ENCODE measurements at places on chromosomes 11 and 22. TPM values are rescaled to one million over a fixed set of nuclear protein-coding genes. Genes with fewer than 3 reads are reported as not detected.

GRCh38 chr11:126776119-126776518 lies 224.5 kb downstream of the KIRREL3 start:
- DNase-seq, result no peak

DNA sequence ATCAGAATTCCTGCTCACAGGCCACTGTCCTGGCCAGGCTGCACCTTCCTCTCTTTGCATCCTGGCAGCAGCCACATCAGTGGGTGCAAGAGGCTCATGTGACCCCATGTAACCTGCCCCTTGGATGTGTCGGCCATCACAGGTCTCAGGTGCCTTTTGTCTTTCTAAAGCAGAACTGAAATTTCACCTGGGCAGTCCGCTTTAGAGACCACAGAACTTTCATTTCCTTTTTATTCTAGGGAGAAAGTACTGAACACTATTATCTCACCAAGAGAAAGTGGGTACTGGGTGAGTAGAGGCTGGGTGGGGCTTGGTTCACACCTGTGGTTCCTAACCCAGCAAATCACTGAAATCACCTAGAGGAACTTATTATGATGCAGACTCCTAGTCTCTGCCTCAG lies 51.7 kb upstream of the NUP160 start:
- DNase-seq, result no peak

DNA sequence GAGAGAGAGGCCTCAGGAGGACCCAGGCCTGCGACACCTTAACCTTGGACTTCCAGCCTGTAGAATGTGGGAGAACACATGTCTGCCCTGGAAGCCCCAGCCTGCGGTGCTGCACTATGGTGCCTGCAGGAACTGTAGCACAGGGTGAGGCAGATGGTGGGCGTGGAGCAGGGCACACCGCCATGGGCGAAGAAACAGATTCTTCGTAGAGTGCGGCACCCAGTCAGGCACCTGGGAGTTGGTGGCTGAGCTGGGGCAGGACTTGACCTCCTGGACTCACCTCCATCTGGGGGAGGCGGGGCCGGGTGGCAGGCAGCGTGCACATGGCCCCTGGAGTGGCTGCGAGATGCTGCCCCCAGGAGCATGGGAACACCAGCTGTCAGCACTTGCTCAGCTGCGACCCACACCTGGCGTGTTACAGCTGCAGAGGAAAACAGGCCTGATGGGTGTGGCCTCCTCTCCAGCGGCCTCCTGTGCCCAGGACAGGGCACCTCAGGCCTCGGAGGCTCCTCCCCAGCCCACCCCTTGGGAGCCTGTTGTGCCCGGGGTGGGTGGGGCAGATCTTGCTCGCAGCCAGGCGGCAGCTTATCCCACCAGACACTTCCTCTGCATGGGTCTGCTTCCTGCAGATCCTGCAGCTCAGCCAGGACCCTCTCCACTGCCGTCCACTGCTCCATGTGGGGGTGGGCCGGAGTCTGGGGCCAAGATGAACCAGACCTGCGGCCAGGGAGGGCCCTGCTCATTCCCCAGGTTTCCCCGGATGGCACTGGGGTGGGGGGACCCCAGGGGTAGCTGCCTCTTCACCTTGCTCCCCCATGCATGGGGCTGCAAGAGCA lies 80.4 kb downstream of the MYEOV start:
- no peak for DNase-seq

GRCh38 chr11:19013181-19013857 lies 47.2 kb downstream of the MRGPRX2 start:
- no peak for DNase-seq

DNA sequence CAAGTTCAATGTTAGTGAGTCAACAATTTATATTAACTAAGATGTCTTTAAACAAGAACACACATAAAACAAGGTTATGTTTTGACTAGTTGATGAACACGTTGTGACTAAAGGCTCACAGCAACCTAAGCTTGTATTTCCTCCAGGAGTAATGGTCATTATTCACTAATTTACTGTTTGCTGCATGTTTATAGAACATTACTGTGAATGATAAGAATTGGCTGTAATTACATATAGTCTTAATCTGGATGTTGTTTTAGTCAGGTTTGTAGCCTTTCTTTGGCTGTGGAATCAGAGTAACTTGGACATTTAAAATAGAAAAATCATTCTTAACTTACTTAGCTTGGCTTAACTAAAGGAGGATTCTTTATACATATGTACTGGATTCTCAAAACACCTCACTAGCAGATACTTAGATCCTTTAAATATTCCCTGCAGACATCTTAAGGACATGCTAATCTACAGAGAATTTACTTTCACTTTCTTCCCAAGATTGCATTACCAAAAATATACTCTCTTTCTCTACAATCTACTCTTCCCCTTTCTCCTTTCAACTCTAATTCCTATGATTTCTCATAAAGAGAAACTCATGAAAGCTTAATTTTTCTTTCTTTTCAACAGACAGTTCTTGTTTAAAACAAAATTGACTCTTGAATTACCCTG lies 319.7 kb upstream of the CTSC start:
- peak; percentile 24 for DNase-seq

OR8G5 gene
- total RNA-seq, result not detected

SLN gene
- total RNA-seq, result 2.4 TPM

Data from renal cortical epithelial cell (primary cell).